ENCODE measurements at places on chromosomes 12 and 14. TPM values are rescaled to one million over a fixed set of nuclear protein-coding genes. Genes with fewer than 3 reads are reported as not detected.

The BEGAIN gene
- polyA plus RNA-seq: 2.2 TPM

GRCh38 chr12:100579844-100580243 lies 6.4 kb downstream of the GAS2L3 start:
- DNase-seq: no peak

The PNN gene
- polyA plus RNA-seq: 219 TPM

The LRRC43 gene
- polyA plus RNA-seq: 4.3 TPM

GRCh38 chr12:75774261-75775052 lies 257.1 kb downstream of the PHLDA1 start:
- no peak for DNase-seq

DNA sequence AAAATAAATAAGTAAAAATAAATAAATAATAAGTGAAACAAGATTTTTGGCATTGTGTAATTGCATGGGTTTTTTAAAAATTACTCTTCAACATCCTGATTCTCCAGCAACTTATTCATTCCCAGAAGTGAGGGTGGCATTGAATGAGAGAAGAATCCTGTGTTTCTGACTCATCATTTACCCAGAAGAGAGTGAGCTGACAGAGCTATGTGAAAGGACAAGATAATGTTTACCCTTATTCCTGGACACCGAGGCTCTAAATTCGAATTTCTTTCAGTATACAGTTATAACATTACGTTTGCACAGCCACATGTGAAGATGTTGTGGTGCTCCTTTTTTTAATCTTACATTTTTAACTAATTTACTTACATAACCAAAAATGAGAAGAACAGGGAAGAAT lies 36.4 kb downstream of the BBS10 start:
- no peak for DNase-seq

The SLC6A15 gene
- 0.26 TPM for polyA plus RNA-seq

- no peak for DNase-seq
These were observed 61.7 kb downstream of the PPP1R12A start for GRCh38 chr12:79873201-79873600.

The NFE2 gene
- 6.1 TPM for polyA plus RNA-seq

GRCh38 chr14:29752221-29752923 lies 175.3 kb downstream of the PRKD1 start:
- no peak for DNase-seq

DNA sequence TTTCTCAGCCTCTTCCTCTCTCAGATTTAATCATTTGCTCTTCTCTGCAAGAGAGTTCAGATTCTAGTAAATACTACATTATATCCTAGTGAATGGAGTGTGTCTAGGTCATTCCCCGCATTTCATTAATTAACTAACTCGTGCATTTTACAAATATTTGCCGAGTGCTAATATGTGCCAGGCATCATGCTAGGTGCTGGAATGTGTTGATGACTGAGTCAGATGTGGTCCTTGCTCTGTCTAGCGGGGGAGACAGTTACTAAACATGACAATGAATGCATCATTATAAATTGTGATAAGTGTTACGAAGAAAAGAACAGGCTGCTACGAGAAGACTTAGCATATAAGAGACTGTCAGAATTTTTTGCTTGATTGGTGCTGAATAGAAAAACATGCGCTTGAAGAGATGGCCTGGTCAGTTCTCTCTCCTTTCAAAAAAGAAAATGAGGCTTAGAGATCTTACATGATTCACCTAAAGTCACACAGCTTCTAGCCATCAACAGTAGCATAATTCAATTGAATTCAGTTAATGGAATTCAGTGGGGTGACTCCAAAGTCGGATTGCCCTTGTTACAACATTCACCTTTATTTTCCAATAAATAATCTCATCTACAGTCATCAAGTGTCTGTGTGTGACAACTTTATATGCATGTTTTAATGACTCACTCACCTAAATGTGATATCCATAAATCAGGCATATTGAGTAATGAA lies 48.7 kb upstream of the MAX start:
- no peak for DNase-seq

The SCN8A gene
- 1.4 TPM for polyA plus RNA-seq

DNA sequence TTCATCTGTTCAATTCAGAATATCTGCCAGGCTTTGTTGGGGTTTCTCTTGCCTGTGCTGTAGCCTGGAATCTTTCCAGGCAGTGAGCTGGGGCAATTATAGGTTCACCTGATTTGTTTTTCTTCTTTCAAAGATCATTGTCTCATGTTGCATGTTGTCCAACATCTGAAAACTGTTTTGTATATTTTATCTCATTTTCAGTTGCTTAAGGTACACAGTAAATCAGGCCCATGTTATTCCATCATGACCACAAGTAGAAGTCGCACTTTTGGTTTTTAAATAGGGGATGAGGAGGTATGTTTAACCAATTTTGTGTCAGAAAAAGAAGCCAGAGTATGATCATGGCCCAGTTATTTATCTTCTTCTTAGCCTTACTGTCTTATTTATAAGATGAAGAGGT lies 24.9 kb upstream of the FUT8 start:
- DNase-seq: no peak

- no peak for DNase-seq
These were observed 85.1 kb downstream of the ATP23 start for GRCh38 chr12:58026426-58026825.

- no peak for DNase-seq
These were observed 19.2 kb upstream of the SLC10A1 start for GRCh38 chr14:69816216-69816615.

DNA sequence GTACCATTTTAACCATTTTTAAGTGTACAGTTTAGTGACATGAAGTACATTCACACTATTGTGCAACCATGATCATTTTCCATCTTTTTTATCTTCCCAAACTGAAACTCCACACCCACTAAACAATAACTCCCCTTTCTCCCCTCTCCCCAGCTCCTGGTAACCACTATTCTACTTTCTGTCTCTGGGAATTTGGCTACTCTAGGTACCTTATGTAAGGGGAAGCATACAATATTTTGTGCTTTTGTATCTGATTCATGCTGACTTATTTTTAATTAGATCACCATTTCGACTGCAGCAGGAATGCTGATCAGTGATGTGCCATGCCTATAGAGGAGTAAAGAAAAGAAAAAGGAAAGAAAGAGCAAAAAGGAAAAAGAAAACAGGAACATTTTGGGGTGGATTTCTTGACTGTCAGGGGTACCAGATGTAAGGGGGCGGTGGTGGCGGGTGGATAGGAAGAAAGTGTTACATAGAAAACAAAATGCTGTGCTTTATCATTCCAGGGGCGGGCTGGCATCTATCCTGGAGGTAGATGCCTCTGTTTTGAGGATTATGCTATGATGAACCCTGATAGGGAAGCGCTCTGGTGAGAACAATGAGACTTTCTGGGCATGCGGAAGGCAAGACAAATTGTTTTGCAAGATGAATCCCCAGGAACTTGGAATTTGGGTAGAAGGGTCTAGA lies 45.2 kb upstream of the CTDSP2 start:
- no peak for DNase-seq

DNA sequence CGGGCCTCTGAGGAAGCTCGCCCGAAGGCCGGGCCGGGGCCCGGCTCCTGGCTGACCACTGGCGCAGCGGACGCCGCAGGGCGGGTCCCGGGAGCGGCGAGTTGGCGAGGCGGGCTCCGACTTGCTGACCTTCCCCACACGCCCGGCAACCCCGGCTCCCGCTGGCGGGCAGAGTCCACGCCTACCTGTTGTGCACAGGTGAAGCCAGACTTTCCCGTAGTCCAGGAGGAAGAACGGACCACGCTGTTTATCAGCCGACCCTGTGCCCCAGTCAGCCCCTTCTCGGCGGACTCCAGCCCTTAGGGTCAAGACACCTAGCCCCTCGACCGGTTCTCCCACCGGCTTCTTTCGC lies 407 bp downstream of the HEATR5A start:
- no peak for DNase-seq

DNA sequence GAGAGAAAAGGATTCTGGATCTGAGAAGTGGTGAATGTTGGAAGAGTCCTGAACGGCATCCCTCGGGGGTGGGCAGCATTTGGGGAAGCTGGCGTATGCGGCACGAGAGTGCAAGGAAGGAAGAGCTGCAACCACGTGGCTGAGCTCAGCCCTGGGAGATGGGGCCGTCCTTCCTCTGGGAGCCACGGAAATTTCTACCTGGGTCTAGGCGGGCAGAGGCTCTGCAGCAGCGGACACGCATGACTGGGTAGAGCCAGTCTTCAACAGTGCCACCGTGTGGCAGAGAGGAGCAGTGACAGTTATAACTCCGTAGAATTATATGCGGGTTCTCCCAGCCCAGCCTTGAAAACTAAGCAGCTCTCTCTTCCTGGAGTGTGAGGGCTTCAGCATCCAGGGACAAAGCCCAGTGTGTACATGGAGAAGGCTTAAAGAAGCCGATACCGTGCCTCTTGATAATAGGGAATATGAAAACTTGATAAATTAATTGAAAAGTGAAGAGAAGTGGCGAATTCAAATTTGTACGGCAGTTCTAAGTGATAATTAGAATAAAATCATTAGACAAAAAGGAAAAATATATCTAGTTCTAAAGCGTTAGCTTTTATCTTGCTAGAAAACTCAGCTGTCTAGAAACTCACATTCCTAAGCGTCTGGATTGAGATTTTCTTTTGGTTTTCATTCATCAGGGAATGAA lies 82.9 kb upstream of the STXBP6 start:
- peak; percentile 60 for DNase-seq

DNA sequence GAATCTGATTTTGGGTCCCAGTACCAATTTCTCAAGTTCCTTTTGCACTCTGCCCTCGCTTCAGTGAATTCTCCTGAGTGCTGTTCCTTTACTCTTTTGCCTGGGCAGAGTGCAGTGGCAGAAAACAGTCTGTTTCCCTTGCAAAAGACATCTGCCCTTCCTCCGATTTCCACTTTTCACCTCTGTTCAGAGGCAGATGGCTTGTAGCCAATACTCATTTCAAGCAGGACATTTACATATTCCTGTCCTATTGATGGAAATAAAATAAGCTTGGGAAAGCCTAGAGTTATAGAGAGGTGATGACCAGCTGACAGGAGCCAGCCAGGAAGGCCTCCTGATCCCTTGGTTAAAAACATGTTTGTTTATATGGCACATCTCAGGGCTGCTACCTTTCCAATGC lies 111.0 kb downstream of the SLC8A3 start:
- DNase-seq: no peak

GRCh38 chr14:100965296-100965695 lies 61.8 kb upstream of the RTL1 start:
- no peak for DNase-seq

- DNase-seq: peak; percentile 18
These were observed 420.1 kb downstream of the FUT8 start for GRCh38 chr14:65832431-65833266.

DNA sequence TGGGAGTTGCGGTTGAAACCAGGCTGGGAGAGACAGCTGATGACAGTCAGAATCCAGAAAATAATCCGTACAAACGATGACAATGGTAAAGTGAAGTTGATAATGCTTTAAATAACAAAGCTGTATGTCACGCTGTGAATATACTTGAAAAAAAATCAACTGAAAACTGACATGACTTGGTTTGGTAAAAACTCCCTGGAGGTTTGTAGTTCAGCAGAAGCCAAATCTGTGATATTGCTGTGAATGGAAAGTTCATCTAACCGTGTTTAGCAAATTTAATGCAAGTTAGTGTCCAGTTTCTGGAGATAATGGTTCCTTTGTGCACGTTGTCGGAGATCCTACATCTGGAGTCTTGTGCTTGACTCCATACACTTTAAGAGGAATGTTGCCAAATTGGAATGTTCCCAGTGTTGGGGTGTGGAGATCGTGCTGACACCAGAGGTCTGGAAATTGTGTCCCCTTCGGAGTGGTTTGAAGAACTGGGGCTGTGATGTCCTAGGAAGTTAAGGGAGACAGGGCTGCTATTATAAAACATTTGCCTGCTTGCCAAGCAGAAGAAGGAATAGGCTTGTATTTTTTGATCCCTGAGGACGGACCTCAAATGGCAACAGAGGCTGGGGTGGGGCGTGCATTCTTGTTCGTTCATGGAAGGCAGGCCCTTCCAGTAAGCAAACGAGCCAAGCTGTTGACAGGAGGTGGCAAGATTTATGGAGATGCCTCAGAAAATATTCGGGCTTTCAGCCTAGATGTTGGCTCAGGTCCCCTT lies 30.6 kb downstream of the PPFIBP1 start:
- DNase-seq: peak; percentile 85

The RIMBP2 gene
- 16.1 TPM for polyA plus RNA-seq

The MYF6 gene
- polyA plus RNA-seq: 0.49 TPM

GRCh38 chr12:85823436-85824180 lies 12.6 kb downstream of the RASSF9 start:
- DNase-seq: no peak

- DNase-seq: no peak
These were observed 705.1 kb downstream of the MED13L start for GRCh38 chr12:115572440-115572839.

The DPPA3 gene
- polyA plus RNA-seq: not detected

The CLBA1 gene
- polyA plus RNA-seq: 16.2 TPM

DNA sequence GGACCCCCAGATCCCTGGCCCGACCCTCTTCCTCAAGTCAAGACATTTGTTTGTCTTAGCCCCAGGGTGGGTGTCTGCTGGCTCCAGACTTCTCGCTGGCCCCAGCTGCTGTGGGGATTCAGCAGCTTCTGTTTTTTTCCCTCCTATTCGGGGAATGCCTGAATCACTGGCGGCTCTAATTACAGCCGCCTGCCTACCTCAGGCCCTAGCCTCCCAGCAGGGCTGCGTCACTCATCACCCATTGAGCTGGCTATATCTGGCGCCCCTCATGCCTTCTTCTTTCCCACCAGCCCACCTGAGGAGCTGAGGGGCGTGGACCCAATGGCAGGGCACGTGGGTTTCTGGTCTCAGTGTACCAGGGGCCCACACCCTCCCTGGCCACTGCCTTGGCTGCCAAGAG lies 10.1 kb downstream of the KRT80 start:
- no peak for DNase-seq

- no peak for DNase-seq
These were observed 103.0 kb upstream of the SFSWAP start for GRCh38 chr12:131607658-131608447.

The AMHR2 gene
- 2.6 TPM for polyA plus RNA-seq
